Melanocyte of skin (primary cell): ENCODE measurements at places on chromosomes 2 and 18. TPM values are rescaled to one million over a fixed set of nuclear protein-coding genes. Genes with fewer than 3 reads are reported as not detected.

The B4GALT6 gene
- 9.3 and 12.3 TPM in 2 replicates for total RNA-seq

The SPDYA gene
- total RNA-seq: 0.33 and 0.62 TPM in 2 replicates

The TANC1 gene
- total RNA-seq: 50.2 and 64.0 TPM in 2 replicates

The MRPL19 gene
- 29.6 and 47.6 TPM in 2 replicates for total RNA-seq

The CNGA3 gene
- not detected in 2 replicates for total RNA-seq

The L3MBTL4 gene
- under 0.01 and 0.36 TPM in 2 replicates for total RNA-seq

The CIDEA gene
- total RNA-seq: 1.5 TPM in 1 of 2 replicates, not detected in the other

The STARD6 gene
- total RNA-seq: 0.36 TPM in 1 of 2 replicates, not detected in the other

The UGT1A8 gene
- total RNA-seq: not detected in 2 replicates

The FSHR gene
- total RNA-seq: not detected in 2 replicates

The TACR1 gene
- under 0.01 TPM in 1 of 2 replicates, not detected in the other for total RNA-seq

The WNT10A gene
- not detected in 2 replicates for total RNA-seq
